ENCODE measurements at places on chromosomes 5 and 9.

DNA sequence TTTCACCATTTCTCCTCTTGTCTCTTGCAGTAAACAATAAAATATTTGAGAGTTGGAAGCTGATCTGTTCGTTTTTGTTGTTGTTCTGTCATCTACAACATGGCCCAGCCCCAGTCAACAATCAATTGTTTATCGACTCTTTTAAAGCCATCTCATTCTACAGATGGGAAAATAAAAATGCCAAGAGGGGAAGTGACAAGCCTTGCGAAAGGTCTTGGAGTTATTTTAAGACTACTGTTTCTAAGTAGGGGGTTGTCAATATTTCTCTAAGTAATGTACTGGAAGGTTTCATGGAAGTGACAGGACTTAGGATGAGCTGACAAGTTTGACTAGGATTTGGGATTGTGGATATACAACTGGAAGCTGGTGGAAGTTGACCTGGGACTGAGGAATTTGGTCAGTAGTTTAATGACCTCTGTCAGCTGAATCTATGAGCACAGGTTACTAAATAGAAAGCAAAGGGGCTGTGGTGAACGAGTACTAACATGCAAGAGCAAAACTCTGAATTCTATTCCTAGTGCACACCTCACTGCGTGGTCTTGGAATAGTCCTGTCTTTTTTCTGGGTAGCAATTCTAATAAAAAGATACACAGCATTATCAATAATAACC lies 57.5 kb upstream of the ADRB2 start:
- no peak for DNase-seq

- DNase-seq, result no peak
These were observed 12.8 kb upstream of the APC start for GRCh38 chr5:112724901-112725300.

DNA sequence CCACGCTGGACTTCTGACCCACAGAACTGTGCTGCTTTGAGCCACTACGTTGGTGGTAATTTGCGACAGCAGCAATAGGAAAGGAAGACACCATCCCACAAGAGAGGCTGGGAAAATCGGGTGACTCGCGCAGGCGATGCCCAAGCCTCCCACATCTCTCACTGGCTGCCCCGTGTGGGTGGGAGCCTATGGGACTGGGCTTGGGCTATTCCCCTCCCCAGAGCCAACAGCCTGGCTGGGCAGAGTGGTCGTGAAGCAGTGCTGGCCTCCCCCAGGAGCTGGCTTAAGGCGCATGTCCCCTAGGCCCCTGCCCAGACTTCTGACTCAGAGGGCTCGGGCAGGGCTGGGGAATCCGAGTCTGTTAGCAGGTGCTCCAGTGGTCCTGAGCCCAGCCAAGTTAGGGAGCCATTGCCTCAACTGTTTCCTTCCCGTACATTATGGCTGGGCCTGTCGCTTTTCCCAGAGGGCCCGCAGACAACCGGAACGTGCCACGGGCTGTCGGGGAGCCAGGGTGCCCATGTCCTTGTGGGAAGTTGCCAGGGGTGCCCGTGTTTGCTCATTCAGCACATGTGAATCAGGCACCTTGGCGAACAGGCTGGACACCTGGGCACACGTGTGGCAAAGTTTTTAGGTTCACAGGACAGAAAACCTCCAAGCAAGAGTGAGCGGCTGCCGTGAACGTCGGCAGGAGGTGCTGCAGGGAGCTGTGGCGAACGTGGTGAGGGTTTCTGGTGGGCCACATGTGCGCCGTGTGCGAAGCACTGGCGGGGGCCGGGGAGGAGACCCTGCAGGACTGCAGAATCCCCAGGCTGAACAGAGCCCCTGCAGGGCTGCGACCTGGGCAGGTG lies 7.0 kb upstream of the RASGEF1C start:
- no peak for DNase-seq

DNA sequence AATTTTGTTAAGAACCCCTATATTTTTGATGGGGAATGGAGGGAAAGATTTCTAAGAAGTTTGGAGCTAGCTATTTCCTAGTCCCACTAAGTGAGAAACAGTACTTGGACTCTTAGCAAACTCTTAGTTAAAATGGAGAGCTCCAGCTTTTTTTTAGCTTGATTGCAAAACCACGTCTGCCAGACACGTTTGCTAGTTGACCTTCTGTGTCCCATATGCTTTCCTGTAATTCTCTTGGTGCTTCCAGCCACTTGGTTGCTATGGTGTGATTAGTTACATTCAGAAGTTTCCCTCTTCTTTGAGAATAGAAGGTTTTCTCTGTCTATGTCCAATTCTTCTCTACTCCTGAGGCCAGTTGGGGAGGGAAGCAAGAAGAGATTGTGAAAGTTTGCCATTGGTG lies 417.0 kb upstream of the TLE4 start:
- DNase-seq, result no peak

DNA sequence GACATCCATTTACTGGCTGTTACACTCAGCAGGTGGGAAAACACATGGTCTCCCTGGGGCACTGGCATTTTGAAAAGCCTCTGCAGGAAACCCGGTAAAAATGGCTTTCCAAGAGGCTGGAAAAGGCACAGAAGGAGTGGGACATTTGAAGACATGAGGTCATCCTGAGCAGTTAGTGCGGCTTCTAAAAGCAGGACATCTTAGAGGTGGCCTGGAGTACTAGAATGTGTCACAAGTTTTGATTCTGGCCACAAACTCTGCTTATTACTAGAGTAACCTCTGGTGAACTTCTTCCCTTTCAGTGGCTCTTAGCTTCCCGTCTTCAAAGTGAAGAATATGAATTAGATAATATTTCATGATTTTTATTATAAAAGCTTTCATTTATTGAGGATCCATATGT lies 423.0 kb upstream of the BRINP1 start:
- DNase-seq, result no peak

- DNase-seq, result no peak
These were observed 23.5 kb downstream of the PDGFRB start for GRCh38 chr5:150131978-150132694.

Measured in astrocyte of the spinal cord (primary cell).